ENCODE measurements at places on chromosomes 13 and 19. TPM values are rescaled to one million over a fixed set of nuclear protein-coding genes. Genes with fewer than 3 reads are reported as not detected.

GRCh38 chr19:48455908-48456562 lies 661 bp downstream of the KCNJ14 start:
- ATAC-seq: no peak

The NAPSA gene
- 0.76 TPM for total RNA-seq

The KEAP1 gene
- total RNA-seq: 60.4 TPM

The EPS8L1 gene
- total RNA-seq: 26.3 TPM

GRCh38 chr19:6041071-6041470 lies 63.1 kb upstream of the RANBP3 start:
- no peak for ATAC-seq

- ATAC-seq: peak; percentile 35
Measured at GRCh38 chr13:111630406-111630805, 310.0 kb downstream of the TEX29 start.

The DPF1 gene
- total RNA-seq: 2.9 TPM

DNA sequence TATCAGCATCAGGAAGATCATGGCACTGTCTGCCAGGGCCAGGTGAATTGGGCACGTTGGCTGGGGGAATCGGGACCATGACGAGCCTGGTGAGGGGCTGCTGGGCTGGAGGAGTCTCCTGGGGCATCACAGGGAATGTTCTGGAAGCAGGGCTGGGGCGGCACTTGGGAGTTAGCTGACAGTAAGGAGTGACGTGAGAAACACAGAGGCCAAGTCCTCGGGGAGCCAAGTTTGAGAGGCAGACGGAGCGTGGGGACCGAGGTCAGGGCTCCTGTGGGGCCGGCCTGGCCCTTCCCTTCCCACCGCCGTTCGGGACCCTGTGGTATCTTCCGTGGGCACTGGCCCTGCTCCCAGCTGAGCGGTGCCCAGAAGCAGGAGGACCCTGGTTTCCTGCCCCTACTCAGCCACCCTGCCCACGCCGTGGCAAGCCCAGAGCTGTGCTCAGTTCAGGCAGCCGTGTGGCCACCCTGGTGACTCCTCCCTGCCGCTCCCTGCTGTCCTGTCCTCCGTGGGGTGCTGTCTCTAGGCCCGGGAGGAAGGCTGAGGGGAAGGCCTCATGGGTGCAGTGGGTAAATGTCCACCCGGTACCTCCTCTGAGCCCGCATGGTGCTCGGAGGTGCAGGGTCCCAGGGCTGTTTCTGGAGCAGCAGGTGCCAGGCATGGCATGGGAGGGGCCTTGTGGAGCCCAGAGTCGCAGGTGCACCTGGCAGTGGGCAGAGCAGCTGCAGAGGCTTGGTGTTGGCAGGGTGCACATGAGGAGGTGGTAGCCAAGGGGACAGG lies 25.2 kb downstream of the CRTC1 start:
- ATAC-seq: no peak

- no peak for ATAC-seq
Measured at GRCh38 chr19:47027586-47028088, 8.0 kb downstream of the NPAS1 start.

DNA sequence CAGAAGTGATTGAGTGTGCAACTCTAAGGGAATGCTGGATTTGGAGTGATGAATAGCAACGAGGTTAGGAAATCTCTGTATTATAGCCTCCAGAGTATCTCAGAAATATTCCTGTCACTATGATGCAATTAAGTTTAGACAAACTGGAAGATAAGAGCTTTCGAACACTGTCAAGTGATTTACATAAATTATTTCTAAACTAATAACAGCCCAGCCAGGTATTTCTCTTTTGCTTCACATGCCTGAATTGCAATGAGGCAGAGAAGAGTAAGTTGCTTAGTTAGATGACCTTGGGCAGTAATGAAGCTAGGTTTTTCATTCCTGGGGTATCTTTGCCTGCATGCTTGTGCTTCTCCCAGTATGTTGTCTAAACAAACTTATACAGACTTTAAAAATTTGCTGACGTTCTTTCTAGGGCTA lies 134.5 kb downstream of the LMO7 start:
- peak; percentile 40 for ATAC-seq

- peak; percentile 26 for ATAC-seq
Measured at GRCh38 chr13:48580185-48580803, 47.4 kb upstream of the RCBTB2 start.

- no peak for ATAC-seq
Measured at GRCh38 chr19:9996541-9996940, 13.8 kb downstream of the COL5A3 start.

- ATAC-seq: no peak
Measured at GRCh38 chr13:111492341-111492950, 172.0 kb downstream of the TEX29 start.

The FGF9 gene
- total RNA-seq: 10.4 TPM

DNA sequence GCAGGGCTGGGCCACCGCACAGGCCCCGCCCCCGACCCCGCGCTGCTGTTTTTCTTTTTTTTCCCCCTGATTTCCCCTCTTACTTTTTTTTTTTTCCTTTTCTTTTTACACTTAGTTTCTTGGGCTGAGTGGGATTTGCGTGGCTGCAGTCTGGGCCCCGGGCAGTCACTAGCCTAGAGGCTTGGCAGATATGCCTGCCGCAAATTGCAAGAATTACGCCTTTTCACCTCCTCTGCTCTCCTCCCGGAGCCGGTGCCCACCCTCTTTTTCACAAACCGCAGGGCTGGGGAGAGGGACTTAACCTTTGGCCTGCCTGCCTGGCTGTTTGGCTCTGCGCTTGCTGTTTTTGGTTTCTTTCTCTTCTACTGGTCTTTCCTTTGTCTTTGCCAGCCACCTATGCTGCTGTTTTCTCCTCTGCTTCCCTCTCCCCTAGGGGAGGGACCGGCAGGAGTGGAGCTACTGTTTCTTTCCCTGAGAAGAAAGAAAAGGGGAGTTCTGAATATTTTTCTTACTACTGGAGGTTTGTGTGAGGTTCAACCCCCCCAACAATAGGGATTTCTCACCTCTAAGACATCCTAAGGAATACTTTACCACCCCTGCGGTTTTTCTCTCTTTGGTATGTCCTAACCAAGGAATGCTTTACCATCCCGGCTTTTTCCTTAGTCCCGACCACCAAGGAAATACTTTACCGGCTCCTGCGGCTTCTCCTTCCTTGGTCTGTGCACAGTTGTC lies 11.0 kb downstream of the ZNF552 start:
- ATAC-seq: peak; percentile 82

The OSCAR gene
- total RNA-seq: 0.75 TPM

DNA sequence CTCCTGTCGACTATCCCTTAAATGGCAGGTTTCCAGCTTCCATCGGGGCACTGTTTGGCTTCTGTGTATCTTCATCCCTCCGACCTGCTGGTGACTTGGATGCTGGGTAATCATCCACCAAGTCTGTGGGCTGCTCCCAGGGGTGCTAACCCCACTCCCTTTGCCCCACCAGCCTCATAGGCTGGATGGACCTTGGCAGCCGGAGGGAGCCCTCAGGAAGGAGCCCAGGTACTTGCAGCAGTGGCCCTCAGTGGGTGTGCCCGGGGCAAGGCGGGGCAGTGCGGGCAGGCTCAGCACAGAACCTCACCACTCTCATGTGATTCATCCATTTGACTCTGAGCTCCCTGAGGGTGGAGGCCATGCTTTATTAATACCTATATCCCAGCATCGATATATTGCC lies 27.4 kb upstream of the TUBGCP3 start:
- no peak for ATAC-seq

DNA sequence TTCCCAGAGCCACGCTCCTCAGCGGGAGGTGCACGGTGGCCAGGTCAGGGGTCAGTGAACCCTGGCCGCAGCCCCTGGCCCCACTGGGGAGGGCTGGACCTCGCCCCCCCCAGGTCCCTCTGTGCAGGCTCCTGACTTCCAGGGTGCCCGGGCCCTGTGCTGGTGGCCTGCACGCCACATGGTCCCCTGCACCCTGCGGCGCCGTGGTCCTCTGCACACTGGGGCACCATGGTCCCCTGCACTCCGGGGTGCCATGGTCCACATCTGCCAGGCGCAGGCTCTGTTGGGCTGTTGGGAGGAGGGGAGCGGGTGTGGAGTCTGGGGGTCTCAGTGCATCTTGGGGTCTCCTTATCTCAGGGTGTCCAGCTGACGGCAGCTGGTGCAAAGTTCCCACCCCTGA lies 23.3 kb upstream of the TMEM255B start:
- ATAC-seq: no peak

GRCh38 chr13:109779074-109779473 lies 7.3 kb downstream of the IRS2 start:
- ATAC-seq: no peak

GRCh38 chr13:27533155-27533643 lies 82.8 kb upstream of the MTIF3 start:
- peak; percentile 100 for ATAC-seq

The ZNF17 gene
- total RNA-seq: 11.0 TPM

GRCh38 chr19:16118489-16119033 lies 6.9 kb downstream of the RAB8A start:
- no peak for ATAC-seq

The RAB20 gene
- 3.7 TPM for total RNA-seq

The KLK7 gene
- total RNA-seq: not detected

- ATAC-seq: peak; percentile 83
Measured at GRCh38 chr13:76822698-76823267, 63.4 kb downstream of the KCTD12 start.

- ATAC-seq: no peak
Measured at GRCh38 chr19:3483226-3483628, at the start of gene SMIM44. Gene SMIM44, minus strand, starts transcription at chr19:3483441. Its CDS starts 38 bp downstream, at chr19:3483403.

The PSG3 gene
- total RNA-seq: not detected

DNA sequence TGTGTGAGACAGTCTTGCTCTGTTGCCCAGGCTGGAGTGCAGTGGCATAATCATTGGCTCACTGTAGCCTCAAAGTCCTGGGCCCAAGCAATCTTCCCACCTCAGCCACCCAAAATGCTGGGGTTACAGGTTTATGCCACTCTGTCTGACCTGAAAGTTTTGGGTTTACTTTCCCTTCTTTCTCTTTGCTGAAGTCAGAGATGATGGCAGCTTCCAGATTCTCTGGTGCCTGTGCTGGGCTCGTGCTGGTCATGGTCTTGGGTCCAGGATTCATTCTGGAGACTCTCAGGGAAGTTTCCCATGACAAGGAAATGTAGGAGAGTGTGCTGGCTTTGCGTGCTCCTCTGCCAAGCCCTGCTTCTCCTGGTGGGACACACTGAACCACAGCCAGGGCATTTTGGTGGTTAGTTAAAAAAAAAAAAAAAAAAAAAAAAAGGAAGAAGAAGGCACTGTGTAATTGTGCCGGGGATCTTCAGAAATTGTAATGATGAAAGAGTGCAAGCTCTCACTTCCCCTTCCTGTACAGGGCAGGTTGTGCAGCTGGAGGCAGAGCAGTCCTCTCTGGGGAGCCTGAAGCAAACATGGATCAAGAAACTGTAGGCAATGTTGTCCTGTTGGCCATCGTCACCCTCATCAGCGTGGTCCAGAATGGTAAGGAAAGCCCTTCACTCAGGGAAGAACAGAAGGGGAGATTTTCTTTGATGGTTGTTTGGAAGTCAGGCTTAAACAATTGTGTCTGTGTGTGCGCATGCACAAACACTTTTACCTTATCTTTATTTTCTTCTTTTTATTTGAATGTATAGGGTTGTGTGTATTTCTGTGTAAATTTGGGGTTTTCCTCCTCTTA lies at the start of gene ALOX5AP:
Gene ALOX5AP (plus strand): TSS at position 519 of the 847 bp plus-strand sequence. CDS start 63 bp downstream, at position 582.
- ATAC-seq: no peak

DNA sequence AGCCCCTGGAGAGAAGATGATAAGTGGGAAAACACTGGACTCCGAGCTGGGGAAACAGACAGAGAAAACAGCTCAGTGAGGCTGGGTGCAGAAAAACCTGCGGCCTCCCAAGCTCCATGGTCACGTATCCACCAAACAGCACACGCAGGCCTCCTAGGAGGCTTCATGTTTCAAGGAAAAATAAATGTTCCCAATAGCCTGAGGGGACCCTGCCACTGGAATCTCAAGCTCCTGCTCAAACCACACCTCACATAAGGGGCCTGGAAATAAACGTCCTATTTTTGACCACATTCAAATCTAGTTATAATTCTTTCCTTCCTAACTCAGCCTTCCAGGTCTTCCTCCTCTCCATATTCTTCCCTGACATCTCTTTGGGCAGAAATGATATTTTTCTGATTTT lies 225.7 kb downstream of the ABCC4 start:
- ATAC-seq: no peak

The C19orf12 gene
- total RNA-seq: 12.4 TPM

- no peak for ATAC-seq
Measured at GRCh38 chr19:35169221-35169995, 14.9 kb downstream of the FXYD5 start.

DNA sequence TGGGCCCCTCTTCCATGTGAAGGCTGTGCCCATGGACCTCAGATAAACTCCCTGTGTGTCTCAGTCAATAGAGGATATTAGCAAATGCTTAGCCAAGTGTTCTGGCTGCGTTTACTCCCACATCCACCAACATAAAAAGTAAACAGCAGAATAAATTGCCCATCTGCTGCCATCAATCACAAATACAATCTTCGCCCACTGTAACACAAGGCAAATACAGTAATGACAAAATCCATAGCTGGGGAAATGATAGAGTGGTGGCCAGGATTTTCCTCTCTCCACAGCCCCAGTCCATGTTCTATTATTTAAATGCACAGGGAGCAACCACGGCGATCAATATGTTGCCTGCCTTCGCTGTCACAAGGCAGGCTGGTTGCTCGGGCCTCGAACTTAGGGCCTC lies 376.5 kb downstream of the UQCRFS1 start:
- ATAC-seq: peak; percentile 47

DNA sequence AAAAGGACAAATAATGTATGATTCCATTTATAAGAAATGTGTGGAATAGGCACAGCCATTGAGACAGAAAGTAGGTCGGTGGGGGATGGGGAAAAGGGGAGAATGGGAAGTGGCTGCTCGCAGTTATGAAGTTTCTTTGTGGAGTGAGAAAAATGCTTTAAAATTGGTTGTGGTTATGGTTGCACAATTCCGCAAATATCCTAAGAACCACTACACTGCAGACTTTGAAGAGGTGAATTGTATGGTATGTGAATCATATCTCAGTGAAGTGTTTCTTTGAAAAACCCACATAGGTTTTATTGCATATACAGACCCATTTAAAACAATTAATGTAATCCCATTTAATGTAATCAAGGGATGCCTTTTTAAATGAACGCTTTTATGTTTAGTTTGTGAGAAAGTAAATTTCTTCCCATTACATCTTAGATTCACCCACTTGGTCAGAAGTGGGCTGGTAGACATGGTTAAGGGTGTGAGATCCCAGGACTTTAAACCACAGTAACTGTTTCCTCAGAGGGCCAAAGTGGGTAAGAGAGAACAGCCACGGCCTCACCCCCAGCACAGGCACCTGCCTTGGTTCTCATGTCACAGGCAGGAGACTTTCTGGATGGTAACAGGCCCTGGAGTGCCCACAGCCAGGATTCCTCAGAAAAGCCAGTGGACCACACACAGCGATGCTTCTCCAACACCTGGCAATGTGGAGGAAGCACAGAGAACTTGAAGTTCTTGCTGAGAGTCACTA lies 119.3 kb upstream of the GJB6 start:
- no peak for ATAC-seq

The LENG9 gene
- total RNA-seq: 10.1 TPM

- no peak for ATAC-seq
Measured at GRCh38 chr13:110367620-110368019, 60.5 kb downstream of the COL4A2 start.

GRCh38 chr19:39810424-39810823 lies 23.5 kb downstream of the DYRK1B start:
- ATAC-seq: no peak

The ZFR2 gene
- total RNA-seq: 7.5 TPM

The RASGRP4 gene
- 0.09 TPM for total RNA-seq
